ENCODE measurements at places on chromosomes 1 and 21.

DNA sequence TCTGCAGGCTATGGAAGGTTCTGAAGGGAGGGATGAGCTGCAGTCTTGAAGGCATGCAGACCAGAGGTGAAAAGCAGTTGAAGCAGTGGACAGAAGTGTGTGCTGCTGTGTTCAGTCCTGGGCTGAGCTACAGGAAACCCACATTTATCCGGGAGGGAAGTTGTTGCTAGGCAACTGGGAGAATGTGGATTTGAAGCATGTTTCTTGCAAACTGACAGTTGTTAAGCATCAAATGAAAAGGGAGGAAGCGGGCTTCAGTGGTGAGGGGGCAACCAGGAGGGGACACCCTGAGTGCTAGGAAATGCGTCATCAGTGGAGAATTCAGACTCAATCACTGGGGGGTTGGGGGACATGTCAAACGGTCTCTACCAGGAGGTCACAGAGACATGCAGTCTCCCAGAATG, 28.7 kb downstream of the ABCA4 start:
- DNase-seq, result no peak

GRCh38 chr1:155485945-155486344, 76.7 kb downstream of the ASH1L start:
- no peak for DNase-seq

DNA sequence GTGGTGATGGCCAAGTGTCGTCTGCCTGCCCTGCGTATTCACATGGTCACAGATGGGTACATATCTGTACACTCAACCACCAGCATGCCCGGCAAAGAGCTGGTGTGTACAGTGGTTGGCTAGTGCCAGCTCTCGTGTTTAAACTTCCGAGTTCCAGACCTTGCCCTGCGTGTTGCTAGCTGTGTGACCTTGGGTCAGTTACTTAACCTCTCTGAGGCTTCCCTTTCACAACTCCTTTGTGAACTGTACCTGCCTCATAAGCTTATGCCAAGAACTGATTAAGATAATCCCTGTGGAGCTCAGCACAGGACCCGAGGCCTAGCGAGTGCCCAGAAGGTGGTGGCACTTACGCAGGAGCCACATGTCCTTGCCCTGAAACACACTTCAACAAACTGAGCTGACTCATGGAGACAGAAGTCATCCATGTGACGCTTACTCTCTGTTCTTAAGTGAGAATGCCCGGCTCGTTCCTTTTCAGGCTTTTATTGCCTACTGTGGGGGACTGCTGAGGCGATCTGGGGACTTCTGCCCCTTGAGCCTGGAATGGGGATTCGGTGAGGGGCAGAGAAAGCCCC, 55.4 kb downstream of the ALPL start:
- no peak for DNase-seq

DNA sequence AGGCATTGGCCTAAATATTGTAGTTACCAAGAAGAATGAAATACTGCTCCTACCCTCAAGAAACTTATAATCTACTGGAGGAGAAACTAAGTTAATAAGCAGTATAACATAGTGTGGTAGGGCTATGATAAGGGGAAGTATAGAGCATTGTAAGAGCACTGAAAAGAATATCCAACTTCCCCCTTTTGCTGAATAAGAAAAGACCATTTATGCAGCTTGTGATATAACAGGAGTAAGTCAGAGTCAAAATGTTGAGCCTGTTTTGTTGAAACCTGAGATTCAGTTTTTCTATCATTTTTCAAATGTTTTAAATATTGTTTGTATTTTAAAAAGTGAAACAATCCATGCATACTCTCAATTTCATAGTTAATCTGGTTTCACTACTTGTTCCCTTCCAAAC, 48.3 kb upstream of the FCRL4 start:
- no peak for DNase-seq

- no peak for DNase-seq
Measured at GRCh38 chr1:221174330-221174993, 295.2 kb downstream of the HLX start.

GRCh38 chr1:165898837-165899236, 71.4 kb downstream of the UCK2 start:
- DNase-seq, result no peak

GRCh38 chr1:73909043-73909562, 288.9 kb downstream of the LRRIQ3 start:
- no peak for DNase-seq

- DNase-seq, result no peak
Measured at GRCh38 chr1:4599951-4600481, 54.4 kb upstream of the AJAP1 start.

DNA sequence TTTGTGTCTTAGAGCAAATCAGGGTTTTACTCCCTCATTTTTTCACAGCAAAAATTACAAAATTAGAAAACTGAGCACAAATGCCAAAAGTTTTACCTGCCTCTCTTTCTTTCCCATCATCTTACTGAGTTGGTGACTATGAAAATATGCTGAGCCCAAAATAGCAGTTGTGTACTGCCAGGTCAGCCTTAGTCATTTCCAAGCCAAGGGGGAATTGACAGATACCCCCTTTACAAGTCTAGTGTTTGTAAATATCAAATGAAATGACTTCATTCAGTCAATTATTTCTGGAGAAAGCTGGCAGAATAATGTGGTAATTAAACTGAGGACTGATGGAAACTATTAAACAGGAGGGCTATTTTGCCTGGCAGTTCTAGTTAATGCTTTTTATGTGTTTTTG, 11.4 kb upstream of the GORAB start:
- DNase-seq, result no peak

- DNase-seq, result no peak
Measured at GRCh38 chr1:84861516-84861915, 31.5 kb downstream of the LPAR3 start.

- DNase-seq, result no peak
Measured at GRCh38 chr1:13899856-13900255, 199.9 kb downstream of the PRDM2 start.

DNA sequence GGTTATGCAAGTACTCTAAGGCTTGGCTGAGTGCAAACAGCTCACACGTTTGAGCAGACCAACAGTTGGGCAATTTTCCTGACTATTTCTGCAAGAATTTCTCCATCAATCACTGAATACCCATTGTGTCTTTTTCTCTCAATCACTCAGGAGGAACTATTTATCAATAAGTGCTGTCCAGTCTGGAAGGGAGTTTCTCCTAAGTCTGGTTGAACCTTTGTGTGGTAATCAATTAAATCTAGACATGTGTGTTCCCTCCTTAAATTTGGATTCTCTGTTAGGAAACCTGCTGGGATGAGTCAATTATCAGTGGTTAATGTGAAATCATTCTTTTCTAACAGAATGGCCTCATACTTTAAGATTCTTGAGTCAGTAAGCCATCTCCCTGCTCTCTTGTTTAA, 6.8 kb upstream of the AADACL3 start:
- DNase-seq, result no peak

DNA sequence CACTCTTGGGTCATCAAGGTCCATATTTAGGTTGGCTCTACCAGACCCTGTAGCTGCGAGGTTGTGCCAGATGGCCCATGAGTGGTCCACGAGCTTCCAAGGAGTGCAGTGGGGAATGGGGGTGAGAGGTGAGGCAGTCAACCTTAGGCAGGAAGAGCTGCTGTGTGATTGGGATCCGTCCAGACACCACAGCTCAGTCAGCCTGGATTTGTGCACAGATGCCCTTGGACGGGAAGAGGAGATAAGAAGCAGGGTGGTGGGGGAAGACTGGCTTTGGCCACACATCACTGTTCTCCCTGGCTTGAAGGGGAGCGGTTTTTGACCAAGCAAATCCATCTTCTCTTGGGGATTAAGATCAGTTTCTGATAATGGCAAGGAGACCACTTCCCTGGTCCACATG, 130.6 kb downstream of the IGSF21 start:
- DNase-seq, result no peak

DNA sequence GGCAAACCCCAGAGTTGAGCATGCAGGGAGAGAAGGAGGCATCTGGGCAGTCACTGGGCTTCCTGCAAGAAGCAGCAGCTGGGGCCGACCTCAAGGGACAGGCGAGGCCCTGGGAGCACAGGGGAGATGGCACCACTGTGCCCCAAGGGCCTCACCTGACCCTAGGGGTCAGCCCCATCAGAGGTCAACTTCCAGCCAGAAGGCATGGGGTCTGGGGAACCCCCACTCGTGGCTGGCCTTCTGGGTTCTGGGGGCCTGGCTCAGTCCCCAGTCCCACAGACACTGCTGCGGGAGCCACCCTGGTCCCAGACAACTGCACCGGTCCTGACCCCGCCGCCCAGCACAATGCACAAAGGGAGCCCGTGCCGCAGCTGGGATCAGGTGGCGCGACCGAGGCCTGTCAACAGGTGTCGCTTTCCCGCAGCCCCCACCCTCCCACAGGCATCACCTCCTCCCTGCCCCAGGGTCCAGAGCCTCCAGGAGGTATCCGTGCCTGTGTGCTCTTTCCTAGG, 6.2 kb downstream of the WNT9A start:
- DNase-seq, result no peak

DNA sequence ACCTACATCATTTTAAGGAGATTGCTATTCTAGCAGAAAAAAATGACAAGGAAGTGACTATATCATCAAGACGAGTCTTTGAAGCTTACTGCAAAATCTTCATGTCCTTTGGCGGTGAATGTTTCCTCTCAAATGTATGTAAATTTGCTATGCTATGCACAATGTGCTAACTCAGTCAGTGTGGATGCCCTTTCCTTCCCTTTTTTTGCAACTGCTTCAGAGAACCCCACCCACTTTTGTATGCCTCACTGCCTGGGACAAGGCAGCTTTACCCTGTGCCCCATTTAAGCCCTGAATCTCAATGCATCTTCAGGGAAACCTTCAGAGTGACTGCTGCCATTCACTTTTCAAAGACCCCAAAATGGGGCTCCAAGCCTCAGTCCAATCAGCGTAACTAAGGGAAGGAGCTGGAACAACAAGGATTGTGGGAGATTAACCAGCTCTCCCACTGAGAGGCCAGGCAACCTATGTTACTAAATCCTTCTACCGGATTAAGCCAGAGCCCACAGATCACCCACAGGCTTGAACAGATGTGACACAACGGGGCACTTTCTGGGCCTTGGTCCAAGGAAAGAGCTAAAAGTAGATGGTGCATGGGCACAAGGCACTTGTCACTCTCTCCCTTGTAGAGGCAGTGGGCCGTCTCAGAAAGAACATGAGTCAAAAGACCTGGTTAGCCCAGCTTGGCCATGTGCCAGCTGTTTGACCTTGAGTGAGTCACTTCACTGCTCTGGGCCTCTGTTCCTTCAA, 154.4 kb downstream of the PLPP3 start:
- no peak for DNase-seq

DNA sequence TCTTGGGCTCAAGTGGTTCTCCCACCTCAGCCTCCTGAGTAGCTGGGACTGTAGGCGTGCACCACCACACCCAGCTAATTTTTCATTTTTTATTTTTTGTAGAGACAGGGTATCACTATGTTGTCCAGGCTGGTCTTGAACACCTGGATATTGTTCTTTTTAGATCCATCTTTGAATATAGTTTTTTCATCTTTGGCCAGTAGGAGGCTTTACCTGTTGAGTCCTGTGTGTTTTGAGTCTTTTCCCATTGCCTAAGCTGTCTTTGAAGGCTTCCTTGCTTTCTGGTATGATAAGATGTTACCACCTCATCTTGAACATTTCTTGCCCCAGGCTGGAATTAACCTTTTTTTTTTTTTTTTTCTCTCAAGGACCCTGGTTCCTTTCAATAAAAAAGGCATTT, 387.8 kb upstream of the RUNX1 start:
- DNase-seq, result no peak

GRCh38 chr1:6822530-6823359, 37.5 kb downstream of the CAMTA1 start:
- DNase-seq, result no peak

GRCh38 chr1:110612060-110612745, 6.0 kb upstream of the KCNA2 start:
- peak; percentile 51 for DNase-seq

- DNase-seq, result no peak
Measured at GRCh38 chr21:34522284-34522683, 10.3 kb upstream of the KCNE1 start.

GRCh38 chr1:160838888-160839287, 23.8 kb downstream of the CD244 start:
- no peak for DNase-seq

DNA sequence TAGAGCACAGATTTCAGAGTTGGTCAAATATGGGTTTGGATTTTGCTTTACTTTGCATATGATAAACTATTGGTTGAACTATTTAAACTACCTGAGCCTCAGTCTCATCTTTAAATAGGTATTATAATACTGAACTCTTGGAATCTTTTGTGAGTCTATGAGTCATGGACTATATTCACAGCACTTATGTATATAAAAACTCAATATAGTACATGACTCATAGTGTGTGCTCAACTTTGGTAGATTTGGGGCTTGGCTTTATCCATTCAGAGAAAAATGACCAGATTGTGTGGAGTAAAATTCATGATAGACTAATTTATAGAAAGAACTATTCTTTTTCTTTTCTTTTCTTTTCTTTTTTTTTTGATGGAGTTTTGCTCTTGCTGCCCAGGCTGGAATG, 28.7 kb downstream of the FCRL3 start:
- DNase-seq, result no peak

- DNase-seq, result no peak
Measured at GRCh38 chr1:85118751-85119150, 70.5 kb upstream of the MCOLN3 start.

- DNase-seq, result no peak
Measured at GRCh38 chr1:41670217-41670957, 185.9 kb upstream of the EDN2 start.

GRCh38 chr1:199101139-199101538, 462.3 kb downstream of the PTPRC start:
- no peak for DNase-seq

DNA sequence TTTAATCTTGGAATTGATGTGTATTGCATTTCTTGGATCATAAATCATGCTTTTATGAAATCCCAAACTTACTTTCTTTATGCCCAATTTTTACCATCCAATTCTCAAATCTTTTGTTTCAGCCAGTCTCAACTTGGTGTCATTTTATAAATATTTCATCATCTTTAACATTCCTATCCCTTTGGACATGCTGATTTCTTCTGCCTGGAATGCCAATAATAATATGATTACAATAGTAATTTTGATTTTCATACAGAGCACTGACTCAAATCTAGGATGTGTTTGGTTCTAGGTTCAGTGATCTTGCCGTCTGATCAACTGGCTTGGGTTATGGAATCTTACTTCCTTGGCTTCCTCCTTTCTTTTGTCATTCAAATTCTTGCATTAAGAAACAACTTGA, 12.8 kb downstream of the RRP15 start:
- DNase-seq, result no peak

GRCh38 chr1:23424293-23425192, at the start of gene TCEA3:
Gene TCEA3, minus strand, starts transcription at chr1:23424748. Its CDS starts 115 bp downstream, at chr1:23424633.
- DNase-seq, result no peak

GRCh38 chr1:231407547-231408396, 14.3 kb downstream of the EGLN1 start:
- DNase-seq, result no peak

Data from NCI-H774 (cell line).